Karpas-422 (cell line): ENCODE measurements at places on chromosomes 1 and 21.

- DNase-seq = no peak
Measured at GRCh38 chr1:172661107-172661506, 2.2 kb downstream of the FASLG start.

DNA sequence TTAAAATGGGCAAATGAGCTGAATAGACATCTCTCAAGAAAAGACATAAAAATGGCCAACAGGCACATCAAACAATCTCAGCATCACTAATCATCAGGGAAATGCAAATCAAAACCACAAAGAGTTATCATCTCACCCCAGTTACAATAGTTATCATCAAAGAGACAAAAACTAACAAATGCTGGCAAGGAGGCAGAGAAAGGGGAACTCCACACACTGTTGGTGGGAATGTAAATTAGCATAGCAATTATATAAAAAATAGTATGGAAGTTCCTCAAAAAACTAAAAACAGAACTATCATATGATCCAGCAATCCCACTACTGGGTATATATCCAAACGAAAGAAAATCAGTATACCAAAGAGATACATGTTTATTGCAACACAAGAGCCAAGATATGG is 68.7 kb downstream of the DENND1B start:
- DNase-seq = no peak

- DNase-seq = no peak
Measured at GRCh38 chr1:1759456-1760344, 18.6 kb downstream of the NADK start.

DNA sequence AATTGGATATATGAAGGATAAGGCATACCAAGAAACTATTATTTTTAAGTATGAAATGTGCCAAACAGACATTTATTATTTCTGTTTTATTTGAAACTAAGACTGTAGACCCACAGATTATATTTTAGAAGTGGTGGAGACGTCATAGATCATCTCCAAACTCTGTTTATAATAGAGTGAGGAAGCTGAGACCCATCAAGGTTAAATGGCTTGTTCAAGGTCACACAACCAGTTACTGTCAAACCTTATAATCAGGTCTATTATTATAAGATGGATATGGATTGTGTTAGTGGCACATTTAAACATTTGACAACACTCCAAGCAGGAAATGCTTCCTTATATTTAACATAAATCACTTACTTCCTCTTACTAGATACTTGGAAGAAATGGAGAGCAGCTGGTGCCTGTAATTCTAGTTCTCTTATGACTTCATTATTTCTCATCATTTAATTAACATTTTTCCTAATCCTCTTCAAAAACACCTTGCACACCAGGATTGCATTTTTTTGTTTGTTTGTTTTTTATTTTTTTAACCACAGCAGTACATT is 117.0 kb downstream of the NEK7 start:
- no peak for DNase-seq

GRCh38 chr1:84060781-84061180 is 61.8 kb upstream of the TTLL7 start:
- DNase-seq = no peak

DNA sequence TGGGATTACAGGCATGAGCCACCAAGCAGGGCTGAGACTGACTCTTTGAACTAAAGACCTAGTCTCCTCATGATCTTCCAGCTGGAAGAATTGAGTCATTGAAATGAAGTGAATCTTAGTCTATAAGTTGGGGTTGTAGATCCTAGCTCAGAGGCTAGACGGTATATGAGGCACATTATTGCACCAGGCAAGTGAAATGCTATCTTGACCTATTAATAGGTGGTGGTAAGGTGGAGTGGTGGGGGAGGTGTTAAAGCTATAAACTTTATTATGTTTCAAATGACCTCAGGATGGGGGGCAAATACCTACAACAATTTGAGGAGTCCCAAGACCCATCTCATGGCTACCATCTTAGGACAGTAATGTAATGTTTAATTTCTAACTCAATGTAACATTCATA is 36.8 kb upstream of the SLC16A1 start:
- no peak for DNase-seq

DNA sequence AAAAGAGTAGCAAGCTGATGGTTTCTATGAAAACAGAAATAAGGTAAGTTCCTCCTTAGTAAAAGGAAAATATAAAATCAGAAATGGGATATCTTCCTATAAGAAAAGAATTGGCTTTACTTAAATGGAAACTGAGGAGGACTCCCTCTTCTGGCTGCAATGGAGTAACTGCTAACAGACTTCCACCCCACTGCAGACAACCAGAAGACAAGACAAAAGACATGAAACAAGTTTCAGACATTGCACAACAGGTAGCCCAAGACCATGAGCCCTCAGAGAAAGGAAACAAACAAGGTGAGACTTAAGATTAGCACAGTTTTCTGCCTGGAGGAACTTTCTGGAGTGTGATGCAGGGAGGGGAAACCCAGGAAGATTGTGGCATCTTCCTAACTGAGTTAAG is 17.0 kb upstream of the OLFML2B start:
- peak; percentile 70 for DNase-seq

DNA sequence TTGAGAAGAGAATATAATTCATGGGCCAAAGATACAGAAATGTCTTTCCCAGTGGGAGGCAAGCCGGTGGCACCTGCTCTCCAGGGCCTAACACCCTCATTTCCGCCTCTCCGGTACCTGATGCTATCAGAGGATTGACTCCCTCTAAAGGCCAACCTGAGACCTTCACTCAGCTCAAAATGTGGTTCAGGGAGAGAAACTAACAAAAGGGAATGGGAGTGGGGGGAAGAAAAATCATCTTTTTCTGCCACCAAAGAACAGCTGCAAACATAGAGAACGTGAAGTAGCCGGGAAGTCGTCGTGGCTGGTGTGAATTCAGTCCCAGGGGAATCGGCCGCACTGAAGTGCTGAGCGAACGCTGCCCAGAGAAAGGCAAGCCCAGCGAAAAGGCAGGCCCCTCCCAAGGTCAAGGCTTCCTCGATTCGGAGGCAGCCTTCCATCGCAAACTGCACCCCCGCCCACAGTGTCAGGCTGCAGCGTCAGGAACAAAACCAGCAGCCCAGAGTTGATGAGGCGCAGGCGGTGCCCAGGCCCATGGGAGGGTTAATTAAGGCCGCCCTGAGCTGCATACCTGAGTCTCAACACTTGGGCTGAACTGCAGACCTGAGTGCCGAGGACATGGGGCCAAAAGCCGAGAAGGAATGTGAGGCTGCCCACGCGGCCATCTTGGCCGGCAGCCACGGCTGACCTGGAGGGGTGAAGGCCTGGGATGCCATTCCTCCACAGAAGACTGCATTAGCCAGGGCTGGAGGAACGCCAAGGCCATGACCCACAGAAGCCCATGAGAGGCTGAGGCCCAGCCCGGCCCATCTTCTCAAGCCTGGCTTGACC is 160.2 kb downstream of the PSMG1 start:
- peak; percentile 58 for DNase-seq

GRCh38 chr1:116111524-116112021 is 374 bp downstream of the MAB21L3 start:
- no peak for DNase-seq

DNA sequence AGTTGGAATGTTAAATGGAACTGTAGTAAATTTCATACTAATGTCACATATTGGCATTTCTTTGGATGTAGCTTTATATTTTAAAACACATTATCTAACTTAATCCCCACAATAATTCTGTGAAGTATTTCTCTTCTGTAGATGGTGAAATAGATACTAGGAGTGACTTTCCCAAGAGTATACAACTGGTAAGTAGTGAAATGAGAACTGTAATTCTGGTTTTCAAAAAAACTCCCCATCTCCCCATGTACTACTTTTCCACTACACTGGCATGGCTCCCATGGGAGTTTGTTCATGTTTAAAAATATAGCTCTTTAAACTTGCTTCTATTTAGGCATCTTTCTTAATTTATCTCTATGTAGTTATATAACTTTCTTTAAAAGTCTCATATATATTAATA is 10.2 kb downstream of the CHML start:
- DNase-seq = no peak

- no peak for DNase-seq
Measured at GRCh38 chr1:29298246-29298645, 61.9 kb downstream of the PTPRU start.

GRCh38 chr1:93029317-93029716 is 49.8 kb upstream of the MTF2 start:
- DNase-seq = peak; percentile 71

DNA sequence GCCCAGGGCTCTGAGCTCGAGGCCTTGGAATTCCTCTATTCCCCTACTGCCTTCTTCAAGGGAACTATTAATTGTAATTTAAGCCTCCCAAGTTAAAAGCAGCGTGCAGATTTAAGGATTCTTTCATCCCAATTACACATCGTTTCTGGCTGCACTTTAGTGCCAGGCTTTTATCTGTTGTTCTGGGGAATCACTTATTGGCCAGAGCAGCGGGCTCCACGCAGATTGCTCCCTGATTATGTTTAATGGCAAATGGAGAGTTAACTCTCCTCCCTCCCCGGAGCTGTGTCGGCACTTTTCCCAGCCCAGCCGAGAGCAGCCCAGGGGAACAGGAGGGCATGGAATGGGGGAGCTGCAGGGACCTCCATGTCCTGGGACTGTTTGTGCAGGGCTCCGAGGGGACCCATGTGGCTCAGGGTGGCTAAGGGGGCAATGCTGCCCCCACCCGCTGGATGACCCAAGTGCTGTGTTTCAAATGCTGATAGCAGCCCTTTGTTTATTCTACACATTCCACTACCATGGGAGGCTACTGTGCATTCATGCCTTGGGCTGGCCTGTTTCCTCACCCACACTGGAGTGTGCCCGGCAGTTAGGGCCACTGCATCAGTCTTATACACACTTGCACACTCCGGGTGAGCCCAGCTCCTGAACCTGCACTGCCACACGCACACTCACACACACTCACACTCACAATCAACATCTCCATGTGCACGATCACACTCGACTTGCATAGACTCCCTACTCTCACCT is 93.3 kb upstream of the POU3F1 start:
- DNase-seq = no peak

- DNase-seq = no peak
Measured at GRCh38 chr1:236870721-236871120, 75.6 kb downstream of the MTR start.

DNA sequence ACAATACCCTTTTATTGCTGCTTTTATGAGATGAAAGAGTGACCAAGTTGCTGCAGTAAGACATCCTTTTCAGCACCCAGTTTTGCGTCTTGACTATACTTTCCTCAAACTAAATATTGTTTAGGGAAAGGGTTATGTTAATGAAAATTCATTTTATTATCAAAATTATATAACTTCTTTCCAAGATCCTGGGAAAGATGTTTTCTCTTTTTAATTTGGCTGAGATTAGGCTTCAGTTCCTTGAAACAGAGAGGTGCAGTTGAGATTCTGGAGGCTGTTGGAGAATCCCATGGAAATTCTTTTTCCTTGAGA is 91.6 kb upstream of the KCNA3 start:
- DNase-seq = no peak

GRCh38 chr1:37841652-37842051 is 17.7 kb downstream of the MTF1 start:
- DNase-seq = no peak

DNA sequence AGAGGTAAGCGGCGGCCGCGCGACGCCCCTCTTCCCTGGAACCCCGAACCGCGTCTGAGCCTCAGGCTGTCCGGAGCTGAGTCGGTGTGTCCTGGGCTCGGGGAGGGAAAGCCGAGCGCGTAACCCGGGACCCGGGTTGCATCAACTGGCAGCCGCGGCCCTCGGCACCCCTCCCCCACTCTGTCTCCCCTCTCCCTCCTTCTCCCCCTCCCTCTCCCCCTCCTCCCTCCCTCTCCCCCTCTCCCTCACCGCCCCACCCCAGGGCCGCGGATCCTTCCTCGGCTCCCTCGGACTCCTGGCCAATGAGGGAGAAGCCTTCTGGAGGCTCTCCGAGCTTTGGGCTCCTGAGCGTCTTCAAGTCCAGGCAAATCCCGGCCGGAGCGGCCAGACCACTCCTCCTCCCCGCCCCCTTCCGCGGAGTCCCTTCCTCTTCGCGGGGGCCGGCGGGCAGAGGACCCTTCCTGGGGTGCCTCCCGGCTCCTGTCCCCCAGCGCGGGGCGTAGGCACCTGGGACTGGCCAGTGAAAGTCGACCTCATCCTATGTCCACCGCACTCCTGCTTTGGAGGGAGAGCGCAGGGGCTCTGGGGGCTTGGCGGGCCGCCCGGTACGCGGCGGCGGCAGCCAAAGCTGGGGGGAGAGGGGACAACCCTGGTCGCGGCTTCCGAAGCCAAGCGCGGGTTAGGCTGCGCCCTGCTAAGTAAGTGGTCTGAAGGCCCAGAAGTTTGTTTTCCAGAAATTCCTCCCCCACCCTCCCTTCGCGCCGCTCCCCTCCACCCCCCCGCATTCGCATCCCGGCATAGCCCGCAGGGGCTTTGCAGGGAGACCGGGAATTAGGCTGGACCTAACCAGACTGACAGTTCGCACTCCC is 850 bp downstream of the SESN2 start:
- DNase-seq = peak; percentile 64

DNA sequence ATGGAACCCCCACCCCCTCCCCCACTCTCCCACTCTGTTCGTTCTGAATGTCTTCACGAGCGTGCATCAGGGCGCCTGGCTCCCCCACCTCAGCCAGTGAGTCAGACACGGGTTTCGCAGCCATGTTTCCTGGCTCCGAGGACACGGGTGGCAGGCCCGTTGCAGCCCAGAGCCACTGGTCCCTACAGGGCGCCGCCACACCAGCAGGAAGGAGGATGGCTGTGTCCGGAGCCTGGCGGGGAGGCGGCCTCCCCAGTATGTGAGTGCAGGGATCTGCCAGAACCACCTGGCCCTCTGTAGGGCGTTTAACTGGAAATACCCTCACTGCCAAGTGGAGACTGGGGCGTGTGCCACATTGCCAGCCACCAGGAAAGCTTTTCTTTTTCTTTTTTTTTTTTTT is 18.5 kb downstream of the CSTB start:
- DNase-seq = no peak

- no peak for DNase-seq
Measured at GRCh38 chr1:94783342-94784189, 36.6 kb upstream of the SLC44A3 start.

- peak; percentile 81 for DNase-seq
Measured at GRCh38 chr1:199551967-199552565, 475.4 kb upstream of the NR5A2 start.

GRCh38 chr21:39441502-39442475 is 3.8 kb downstream of the LCA5L start:
- peak; percentile 83 for DNase-seq
